ENCODE measurements at places on chromosomes 5 and 9. TPM values are rescaled to one million over a fixed set of nuclear protein-coding genes. Genes with fewer than 3 reads are reported as not detected.

DNA sequence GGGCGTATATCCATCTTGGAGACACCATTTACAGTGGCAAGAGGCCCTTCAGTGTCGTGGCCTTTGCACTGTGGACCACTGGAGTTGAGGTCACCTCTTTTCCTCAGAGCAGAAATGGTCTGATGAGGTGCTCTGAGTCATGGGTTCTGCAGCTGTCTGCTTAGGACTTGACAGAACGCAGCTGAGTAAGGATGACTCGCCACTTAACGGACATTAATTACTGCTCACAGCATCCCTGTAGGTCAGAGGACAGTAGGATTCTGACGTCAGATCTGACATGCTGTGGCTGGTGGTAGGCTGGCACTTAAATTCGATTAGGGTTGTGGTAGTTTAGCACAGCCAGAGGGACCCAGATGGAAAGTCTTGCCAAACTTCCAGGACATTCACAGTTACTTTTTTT lies 479.4 kb downstream of the DMAC1 start:
- no peak for DNase-seq

RAPGEF1 gene
- 57.9 TPM for total RNA-seq

NR5A1 gene
- 1.2 TPM for total RNA-seq

DNA sequence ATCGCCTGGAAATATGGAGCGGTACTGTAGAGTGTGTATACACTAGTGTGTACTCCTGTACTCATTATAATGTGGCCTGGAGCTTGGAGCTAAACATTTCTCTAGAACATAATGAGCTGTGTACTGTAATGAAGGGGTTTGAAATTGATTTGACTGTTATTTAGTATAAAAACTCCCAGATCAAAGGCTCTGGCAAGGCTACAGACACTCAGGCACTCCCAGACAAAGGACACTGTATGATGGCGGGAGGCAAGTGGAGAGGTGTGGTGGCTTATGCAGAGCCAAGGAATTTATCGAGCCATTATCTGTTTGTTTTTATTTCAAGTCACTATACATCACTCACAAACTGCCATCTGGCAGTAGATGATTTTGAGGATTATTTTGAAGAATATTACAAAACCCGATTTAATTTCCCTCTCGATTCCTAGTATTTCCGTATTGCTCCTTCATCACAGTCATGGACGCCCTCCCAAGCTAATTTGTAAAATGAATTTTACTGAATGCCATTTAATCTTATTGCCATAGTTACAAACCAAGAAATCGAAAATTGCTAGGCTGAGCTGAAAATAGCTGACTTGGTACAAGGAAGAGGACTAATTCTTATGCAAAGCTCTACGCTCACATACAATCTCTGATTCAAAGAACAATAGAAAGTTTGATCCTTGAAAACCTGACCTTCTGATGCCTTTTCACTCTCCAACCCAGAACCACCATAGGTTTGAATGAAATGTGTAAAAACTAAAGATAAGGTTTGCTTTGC lies 240.2 kb upstream of the SEMA6A start:
- DNase-seq = no peak

DNA sequence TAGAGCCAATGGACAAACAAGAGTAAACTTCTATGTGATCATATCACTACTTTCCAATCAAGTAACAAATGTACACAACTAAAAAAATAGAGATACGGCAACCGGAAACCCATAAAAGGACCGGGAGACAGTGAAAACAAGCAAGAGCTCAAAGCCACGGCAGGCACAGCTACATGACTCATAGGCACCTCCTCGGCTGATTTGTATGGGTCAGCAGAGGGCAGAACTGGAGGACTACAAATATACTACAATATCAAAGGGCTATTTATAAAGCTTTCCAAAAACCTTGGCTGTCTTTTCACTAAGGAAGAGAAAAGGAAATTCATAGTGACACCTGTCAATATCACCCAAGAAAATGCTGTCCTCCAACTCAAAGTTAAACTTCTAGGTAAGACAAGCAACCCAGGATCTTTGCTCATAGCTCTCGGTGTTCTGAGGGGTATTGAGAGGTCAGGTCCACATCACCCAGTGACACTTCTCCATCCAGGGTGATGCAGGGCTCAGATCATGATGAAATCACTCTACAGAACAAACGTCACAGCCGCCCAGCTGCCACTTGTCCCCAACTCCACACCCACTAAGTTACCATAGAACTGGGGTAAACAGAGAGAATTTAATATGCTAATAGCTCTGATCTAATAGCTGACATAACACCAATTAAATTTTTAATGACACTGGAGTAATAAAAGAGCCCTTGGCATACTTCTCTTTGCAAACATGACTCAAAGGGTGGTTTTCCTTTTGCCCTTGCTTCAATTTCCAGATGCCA lies 41.3 kb downstream of the PFDN1 start:
- no peak for DNase-seq

GRCh38 chr5:1005249-1005851 lies 3.3 kb upstream of the NKD2 start:
- no peak for DNase-seq

SLC28A3 gene
- 10.3 TPM for total RNA-seq

DNA sequence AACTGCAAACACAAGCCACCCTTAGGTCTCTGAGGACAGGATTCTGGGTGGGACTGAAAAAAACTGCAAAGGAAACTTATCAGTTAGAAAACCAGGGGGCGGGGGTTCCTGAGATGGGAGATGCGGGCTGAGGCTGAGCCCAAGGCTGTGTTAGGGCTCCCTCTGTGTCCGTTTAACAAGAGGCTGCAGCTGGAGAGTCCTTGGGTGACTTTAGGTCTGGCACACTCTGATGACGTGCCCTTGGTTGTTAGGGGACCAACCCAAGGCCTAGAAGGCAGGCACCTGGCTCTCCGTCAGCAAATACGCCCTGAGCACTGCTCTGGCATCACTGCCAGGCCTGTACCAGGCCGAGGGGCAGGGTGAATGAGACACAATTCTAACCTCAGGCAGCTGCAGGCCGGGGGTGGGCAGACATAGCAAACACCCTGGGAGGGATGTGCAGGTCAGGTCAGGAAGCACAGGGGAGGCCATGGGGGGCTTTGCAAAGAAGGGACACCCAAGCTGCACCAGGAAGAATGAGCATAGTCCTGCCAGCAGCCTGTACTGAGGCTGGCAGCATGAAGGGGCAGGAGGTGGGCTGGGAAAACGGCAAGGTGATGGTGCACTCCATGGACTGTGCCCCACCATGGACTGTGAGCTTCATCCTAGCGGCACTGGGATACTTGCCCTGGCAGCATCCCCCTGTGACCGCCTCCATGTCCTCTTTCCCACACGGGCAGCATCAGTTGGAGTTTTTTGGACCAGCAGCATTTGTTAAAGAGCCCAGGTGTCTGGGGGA lies 137.9 kb downstream of the GABBR2 start:
- peak; percentile 94 for DNase-seq

DNA sequence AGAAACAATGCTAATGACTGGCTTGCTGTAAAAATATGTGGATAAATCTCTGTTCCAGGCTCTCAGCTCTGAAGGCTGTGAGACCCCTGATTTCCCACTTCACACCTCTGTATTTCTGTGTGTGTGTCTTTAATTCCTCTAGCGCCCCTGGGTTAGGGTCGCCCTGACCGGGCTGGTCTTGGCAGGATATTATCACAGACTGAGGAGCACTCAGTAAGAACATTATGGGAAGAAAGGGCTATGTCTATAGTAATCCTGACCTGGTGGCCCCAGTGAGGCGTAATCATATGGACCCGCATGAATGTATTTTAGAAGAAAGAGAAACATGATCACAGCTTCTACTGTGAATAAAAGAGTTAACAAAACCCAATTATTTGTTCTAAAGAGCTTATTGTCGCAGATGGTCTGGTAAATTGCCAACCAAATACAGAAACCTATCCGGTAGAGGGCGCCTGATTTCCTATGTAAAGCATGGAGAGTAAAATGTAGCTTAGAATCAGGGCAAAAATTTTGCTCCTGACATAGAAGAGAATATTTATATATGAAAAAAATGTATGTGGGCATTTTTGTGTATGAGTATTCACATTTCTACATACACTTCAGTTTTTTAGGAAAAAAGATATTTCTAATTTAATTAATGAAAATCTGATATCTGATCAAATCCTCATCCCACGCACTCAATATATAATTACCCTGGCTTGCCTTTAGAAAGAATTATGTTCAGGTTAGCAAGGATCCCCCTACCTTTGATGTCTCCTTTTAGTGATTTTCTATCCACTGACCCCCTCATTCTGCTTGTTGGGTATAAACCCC lies 5.8 kb upstream of the IFNA1 start:
- no peak for DNase-seq

PFN3 gene
- total RNA-seq = not detected

- DNase-seq = no peak
Measured at GRCh38 chr5:175593794-175594193, 64.1 kb upstream of the HRH2 start.

GRCh38 chr5:35030426-35031100 lies 17.2 kb downstream of the AGXT2 start:
- DNase-seq = no peak

DNA sequence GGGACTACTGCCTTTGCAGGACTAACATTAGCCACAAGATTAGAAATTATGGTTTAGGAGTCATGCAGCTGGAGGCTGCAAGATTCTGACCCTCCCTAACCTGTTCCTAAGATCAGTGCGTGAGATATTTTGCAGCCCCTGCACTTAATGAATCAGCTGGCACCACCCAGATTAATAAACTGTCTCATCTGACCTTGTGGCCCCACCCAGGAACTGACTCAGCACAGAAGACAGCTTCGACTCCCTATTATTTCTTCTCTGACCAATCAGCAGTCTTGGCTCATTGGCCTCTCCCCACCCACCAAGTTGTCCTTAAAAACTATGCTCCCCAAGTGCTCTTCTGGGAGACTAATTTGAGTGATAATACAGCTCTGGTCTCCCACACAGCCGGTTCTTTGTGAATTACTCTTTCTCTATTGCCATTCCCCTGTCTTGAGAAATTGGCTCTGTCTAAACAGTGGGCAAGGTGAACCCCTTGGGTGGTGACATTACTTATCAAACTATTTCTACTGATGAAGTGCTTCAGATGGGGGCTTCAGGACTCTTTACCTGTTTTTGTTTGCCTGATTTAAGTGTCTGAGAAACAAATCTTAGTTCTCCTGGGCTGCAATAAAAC lies 17.0 kb downstream of the CTSL start:
- no peak for DNase-seq

- no peak for DNase-seq
Measured at GRCh38 chr5:39064450-39064849, 9.7 kb downstream of the RICTOR start.

GRCh38 chr5:58259685-58260152 lies 200.2 kb downstream of the PLK2 start:
- DNase-seq = no peak

- no peak for DNase-seq
Measured at GRCh38 chr5:81393783-81394718, at the start of gene ACOT12. Gene ACOT12, minus strand, starts transcription at chr5:81394134. Its CDS starts 20 bp downstream, at chr5:81394114.

HRCT1 gene
- total RNA-seq = 5.4 TPM

DNA sequence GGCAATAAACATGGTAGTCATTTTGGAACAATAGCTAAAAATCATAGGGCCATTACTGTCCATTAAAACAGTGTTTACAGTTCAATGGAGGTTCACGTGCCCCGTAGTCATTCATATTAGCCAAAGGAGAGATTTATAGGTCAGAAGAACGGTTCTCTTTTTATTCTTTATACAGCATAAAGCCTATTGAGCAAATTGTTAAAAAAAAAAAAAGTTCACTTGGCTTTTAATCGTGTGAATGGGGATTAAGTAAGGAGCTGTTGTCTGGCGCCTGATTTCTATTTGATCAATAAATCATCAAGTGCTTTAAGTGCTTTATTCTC lies 69.1 kb upstream of the TBCA start:
- no peak for DNase-seq

GRCh38 chr5:69451941-69452647 lies 37.2 kb downstream of the MARVELD2 start:
- DNase-seq = no peak

DNA sequence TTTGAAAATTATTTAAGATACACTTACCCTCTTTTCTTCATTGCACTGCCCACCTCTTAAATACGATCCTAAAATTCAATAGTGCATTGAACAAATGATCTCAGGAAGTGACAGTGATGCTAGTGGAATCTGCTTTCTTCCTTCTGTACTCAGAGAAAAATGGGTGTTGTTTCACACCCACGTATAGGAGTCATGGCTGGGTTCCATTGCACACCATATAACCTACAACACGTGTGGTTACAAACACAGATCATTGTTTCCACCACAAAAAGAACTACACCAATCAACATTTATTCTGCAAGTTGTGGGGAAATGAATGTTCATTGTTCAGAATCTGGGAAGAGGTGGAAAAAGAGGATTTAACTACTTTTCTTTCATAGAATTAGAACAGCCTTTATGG lies 275.9 kb downstream of the MAN2A1 start:
- DNase-seq = no peak

FLT4 gene
- 20.9 TPM for total RNA-seq

- DNase-seq = no peak
Measured at GRCh38 chr5:64149268-64149667, 16.4 kb upstream of the RNF180 start.

GRCh38 chr5:123485275-123485674 lies 26.7 kb upstream of the CSNK1G3 start:
- no peak for DNase-seq

CCDC112 gene
- 7.9 TPM for total RNA-seq

GRCh38 chr5:169944922-169945680 lies 35.2 kb downstream of the INSYN2B start:
- no peak for DNase-seq

- DNase-seq = no peak
Measured at GRCh38 chr5:81756016-81756415, 5.1 kb upstream of the SSBP2 start.

CLTA gene
- 199 TPM for total RNA-seq

DNA sequence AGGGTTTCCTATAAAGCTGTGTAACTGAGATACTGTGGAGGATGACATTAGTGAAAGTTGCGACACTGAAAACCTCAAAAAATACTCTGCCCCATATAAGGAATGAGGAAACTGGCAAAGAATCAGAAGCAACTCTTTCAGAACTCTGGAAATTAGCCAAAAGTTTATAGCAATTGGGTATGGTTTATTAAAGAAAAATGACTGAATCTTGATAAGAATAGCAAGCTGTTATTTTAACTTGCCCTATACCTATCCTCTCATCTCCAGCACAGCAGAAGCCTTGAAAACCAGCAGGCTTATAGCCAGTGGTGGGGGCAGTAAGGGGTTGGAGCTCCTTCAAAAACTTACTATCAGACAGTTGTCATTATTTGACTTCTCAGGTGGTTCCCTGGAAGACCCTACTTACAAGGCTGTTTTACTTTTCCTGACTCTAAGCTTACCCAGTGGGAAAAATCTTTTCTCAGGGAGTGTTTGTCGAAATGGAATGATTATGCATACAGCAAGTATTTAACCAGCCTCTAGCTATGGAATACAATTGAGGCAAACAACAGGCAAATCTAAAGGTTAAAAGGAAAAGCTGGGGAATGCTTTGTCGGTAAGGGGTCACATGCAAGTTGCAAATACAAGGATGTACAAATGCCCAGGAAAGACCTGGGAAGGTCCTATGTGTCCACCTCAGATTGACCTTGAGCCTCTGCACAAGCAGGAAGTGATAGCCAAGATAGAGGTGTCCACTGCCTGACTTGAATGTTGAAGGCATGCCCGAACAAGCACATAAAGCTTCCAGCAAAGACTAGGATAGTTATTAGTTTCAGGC lies 21.0 kb upstream of the FAM151B start:
- DNase-seq = no peak

ARHGEF39 gene
- 1.2 TPM for total RNA-seq

- DNase-seq = no peak
Measured at GRCh38 chr9:36023260-36024048, 13.3 kb upstream of the RECK start.
